ENCODE measurements at places on chromosomes 1 and 21.

GRCh38 chr1:56543783-56544612 is 35.4 kb downstream of the PLPP3 start:
- no peak for DNase-seq

GRCh38 chr21:38329162-38329561 is 72.4 kb downstream of the KCNJ15 start:
- DNase-seq: no peak

GRCh38 chr1:172095846-172096245 is 254.5 kb downstream of the DNM3 start:
- no peak for DNase-seq

- DNase-seq: no peak
Measured at GRCh38 chr1:3327389-3327702, 127.1 kb upstream of the ARHGEF16 start.

DNA sequence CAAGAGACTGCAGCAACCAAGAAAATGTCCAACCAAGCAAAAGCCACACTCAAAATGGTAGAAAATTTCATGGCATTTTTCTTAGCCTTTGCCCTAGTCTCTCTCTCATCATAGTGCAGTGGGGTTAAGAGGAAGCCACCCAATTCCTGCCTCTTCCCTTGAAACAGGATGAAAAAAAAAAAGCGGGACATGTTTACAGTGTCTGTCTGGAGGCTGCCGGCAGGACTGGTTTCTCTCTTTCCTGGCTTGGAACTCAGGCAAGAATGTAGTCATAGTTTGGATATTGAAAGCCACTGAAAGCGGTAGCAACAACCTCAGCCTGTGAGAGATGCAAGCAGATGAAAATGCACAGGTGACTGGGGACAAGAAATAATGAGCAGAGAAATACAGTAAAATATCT is 13.3 kb upstream of the TNFSF18 start:
- no peak for DNase-seq

GRCh38 chr1:94686882-94687281 is 133.3 kb upstream of the SLC44A3 start:
- no peak for DNase-seq

GRCh38 chr1:32539584-32540571 is 651 bp downstream of the ZBTB8A start:
- no peak for DNase-seq

DNA sequence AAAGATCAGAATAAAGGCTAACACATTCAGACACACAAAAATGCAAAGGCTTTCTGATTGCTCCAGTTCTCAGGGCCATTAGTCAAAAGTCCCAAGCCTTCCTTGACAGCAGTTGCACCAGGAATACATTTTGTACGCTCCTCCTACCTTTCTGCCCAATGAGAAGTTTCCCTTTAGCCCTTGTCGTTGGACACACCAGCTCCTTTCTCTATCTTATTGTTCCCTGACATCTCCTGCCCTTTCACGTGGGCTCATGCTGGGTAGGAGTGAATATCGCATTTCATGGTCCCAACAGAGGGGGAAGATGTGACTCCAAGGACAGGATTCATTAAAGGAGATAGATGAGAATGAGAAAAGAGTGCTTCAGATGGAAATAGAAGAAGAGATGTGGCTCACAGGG is 33.5 kb upstream of the IFI16 start:
- no peak for DNase-seq

- DNase-seq: no peak
Measured at GRCh38 chr1:14681182-14681581, 82.7 kb downstream of the KAZN start.

DNA sequence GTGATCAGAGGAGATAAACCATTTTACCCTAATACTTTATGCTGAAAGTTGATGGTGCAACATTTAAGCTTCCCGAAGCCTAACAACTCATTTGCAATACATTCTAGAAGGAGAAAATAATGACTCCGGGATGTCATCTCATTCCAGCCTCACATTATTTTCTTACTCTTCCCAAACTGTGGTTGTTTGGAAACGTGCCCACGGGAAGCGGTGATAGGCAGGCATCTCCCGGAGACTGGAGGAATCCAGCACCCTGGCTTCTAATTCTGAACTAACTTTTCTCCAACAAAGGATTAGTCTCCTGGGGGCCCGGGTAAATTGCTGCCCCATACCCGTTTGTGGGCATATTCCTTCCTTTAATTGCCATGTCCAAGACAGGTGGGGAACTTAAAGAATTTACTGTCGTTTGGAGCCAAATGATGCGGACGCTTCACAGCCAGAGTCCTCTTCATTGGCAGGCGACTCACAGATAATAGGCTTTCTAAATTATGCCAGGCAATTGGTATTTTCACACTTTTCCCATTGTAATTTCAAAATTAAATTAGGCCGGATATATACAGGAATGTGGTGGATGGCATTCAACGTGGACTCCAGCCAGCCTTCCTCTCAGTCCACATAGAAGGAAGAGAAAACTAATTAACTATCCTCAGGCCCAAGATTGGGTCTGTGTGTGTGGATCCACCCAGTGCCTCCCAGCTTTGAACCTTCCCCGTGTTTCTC is 278.1 kb downstream of the AJAP1 start:
- DNase-seq: no peak

- DNase-seq: no peak
Measured at GRCh38 chr1:236027104-236027503, 37.8 kb downstream of the NID1 start.

DNA sequence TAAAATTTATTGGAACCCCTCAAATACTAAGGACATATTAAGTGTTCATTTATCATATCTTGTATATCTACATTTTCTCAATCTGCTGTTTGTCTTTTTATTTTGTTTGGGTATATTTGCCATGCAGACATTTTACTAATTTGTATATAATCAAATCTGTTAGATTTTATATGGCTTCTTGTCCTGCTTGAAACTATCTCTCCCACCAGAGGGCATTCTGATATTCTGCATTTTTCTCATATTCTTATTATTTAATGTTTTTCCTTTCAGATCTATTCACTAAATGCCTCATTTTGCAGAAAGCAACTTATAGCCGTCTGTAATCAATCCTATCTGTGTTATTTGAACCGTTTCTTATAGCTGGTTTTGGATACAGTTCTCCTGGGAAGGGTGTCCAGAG is 745.5 kb downstream of the LRRIQ3 start:
- DNase-seq: no peak

DNA sequence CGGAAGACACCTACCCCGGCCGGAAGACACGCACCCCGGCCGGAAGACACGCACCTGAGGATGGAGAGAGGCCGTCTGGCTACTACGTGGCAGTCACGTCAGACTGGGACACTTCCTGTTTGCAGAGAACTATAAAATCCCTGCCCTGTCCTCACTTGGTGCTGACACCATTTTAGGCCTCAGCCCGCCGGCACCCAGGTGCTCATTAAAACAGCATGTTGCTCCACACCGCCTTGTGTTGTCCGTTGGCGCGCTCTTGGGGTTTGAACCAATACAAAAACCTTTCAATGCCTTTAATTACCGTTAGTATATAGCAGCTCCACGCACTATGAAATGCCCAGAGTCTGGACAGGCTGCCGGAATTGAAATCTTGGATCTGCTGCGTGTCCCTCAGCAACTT is 34.7 kb downstream of the VN1R5 start:
- DNase-seq: no peak

DNA sequence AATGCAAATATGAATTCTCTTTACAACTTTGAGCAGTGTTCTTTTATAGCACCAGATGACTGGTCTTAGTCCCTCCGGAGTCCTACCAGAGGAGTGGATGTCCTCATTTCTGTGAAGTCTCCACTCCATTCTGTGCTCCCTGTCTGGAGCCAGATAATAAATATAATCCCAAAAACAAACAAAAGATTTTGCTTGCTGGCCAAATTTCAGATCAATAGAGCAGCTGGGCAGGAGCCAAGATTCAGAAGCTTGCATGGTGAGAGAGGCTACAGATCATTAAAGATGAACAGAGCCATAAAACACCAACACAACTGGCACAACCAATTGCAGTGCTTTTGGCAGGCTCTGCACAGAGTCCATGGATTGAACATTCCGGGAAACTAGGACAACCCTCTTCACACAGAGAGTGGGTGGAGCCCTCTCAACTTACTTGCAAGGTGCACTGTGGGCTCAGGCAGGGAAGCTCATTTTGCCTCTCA is 231.5 kb upstream of the SNX7 start:
- no peak for DNase-seq

DNA sequence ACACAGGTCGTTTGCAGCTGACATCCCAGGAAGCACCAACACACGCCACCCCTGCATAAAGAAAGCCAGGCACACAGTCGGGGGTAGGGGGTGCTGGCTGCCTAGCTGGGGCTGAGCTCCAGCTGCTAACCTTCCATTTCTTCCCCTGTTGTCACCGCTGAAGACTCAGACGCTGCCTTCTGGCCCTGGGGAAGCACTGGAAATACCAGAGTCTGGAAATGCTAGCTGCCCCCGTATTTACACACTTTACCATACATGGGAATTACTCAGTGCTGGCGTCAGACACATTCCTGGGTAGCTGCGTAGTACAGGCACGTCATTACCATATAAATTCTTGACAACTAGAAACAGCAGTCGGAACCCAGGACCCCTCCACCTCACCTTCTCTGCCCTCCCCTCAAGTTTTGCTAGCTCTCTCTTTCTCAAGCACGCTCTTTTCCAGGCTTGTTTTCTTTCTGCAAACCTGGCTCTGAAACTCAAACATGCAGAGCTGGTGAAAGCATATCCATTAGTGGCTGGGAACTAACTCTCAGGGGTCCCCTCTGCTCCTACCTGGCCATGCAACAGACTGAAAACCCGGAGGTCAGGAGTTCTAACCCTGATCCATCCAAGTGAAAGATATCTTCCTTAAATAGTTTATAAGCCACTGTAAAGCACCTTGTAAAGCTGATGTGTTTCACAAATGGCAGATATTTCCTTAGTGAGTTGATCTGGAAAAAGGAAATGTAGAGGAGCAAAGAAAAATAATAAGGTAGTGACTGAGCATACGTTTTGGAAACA is 3.3 kb downstream of the CSRP1 start:
- DNase-seq: peak; percentile 97

DNA sequence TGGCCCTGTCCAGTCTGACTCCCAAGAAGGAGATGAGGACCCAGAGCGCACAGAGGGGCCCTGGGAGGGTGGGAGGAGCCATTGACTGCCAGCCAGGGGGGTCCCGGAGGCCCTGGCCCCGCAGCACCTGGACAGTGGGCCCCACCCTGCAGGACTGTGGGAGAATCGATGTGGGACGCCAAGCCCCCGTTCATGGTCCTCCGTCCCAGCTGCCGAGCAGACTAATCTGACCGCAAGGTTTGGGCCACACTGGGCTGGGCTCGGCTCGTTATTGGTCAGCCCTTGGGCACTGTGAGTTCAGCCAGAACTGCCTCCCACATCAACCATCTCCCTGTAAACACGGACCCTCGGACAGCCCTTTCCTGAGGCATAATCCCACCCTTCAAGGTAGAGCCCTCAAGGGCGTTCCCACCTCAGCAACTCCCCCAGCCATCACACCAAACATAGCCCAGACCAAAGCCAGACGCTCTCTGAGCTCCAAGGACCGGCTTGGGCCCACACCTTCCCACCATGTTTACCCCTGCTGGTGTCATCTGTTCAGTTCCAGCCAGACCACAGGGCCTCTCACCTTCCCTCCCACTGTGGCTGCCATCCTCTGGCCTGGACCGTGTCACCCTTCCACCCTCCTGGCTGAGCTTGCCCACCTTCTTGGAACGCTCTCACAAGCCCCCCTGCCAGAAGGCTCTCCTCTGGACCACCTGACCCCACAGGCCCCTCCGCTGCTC is 16.2 kb upstream of the POFUT2 start:
- no peak for DNase-seq

DNA sequence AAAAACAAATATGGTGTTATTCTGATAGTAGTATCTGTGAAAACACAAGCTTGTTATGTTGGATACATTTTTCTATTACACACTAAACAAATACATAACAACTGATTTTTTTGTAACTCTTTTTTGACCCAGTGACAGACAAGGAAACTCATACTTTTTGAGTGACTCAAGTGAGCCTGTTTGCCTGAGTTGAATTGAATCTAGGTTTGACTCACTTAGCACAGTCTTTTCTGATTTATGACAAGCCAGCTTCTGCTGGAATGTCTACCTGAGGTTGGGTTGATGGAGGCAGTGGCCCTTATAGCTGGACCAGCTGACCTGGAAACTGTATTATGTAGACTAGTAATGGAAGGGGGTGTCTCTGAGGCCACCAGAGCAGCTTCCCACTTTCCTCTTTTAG is 4.2 kb upstream of the CLCA4 start:
- DNase-seq: no peak

GRCh38 chr1:87325982-87326738 is 2.5 kb upstream of the LMO4 start:
- no peak for DNase-seq

GRCh38 chr1:27149084-27149761 is 5.7 kb downstream of the SLC9A1 start:
- DNase-seq: no peak

- peak; percentile 64 for DNase-seq
Measured at GRCh38 chr1:55854911-55855310, 639.7 kb upstream of the USP24 start.

- no peak for DNase-seq
Measured at GRCh38 chr1:53681977-53682685, 56.8 kb downstream of the GLIS1 start.

DNA sequence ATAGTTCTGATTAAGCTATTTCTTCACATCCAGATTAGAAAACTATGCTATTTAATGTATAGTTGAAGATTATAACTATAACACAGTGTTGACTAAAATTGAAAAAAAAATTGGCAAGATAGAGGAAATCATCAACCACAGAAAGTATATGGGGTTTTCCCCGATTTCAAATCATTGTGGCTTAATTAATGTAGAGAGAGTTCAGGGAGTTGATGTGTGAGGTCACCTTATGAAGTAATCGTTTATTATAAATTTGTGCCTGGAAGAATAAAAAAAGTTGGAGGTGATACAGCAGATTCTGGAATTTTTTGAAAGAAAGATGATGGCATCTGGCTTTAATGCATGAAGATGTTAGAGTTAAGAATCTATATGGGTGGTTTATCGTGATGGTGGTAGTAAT is 84.3 kb downstream of the PTGS2 start:
- DNase-seq: no peak

DNA sequence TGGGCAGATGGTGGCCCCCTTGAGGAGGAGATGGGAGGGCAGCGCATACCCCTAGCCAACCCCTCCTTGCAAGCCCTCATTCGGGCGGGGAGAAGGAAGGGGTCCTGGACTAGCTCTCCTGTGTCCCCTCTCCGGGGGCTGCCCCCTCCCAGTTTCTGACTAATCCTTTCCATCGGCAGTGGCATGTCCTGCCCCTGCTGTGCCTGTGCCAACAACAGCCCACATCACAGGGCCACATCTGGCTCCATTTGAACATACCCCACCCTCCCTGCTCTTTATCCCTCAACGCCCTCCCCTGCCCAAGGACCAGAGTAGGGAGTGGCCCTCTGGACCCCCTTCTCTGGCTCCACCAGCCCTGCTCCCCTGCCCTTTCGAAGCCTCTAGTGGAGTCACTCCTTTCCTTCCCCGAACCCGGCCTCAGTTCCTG is 11.0 kb upstream of the LMNA start:
- no peak for DNase-seq
